ENCODE measurements at places on chromosomes 12 and 14.

DNA sequence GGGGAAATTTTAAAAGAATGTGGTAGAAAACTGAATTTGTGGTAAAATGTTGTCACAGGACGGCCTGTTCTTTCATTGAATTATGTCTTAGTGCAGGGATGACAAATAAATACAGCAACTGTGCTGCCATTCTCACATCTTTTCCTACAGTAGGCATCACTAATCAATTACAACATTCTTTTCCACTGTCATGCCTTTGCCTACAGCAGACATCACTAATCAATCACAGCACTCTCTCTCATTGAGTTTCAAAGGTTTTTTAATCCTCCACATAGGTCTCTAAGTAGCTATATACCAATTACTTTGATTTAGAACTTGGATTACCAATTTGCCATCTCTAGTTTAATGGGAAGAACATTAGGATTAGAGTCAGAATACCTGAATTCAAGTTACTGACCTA is 30.1 kb downstream of the NTF3 start:
- no peak for DNase-seq

- no peak for DNase-seq
Observed at GRCh38 chr12:108615918-108616317, 17.8 kb downstream of the SELPLG start.

- DNase-seq: no peak
Observed at GRCh38 chr14:50363714-50364111, 33.0 kb downstream of the CDKL1 start.

- no peak for DNase-seq
Observed at GRCh38 chr14:102826751-102827675, 49.8 kb downstream of the TRAF3 start.

DNA sequence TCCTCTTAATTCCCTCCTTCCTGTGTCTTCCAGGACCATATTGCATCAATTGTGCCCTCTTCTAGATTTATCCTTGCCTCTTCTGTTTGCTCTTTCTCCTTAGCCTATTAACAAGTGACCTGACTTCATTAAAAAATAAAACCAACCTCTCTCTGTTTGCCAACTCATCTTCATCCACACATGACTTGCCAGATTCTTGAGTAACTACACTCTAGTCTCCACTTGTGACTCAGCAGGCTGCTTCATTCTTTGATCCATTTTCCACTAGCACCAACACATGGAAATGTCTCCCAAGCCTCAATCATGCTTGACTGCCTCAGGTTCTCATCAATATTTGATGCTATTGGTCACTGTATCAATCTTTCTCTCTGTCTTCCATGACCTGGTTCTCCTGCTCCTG is 492.4 kb upstream of the TMPO start:
- no peak for DNase-seq

- no peak for DNase-seq
Observed at GRCh38 chr14:61479746-61480502, 158.5 kb downstream of the PRKCH start.

GRCh38 chr12:99282624-99283023 is 364.9 kb upstream of the GARIN6 start:
- no peak for DNase-seq

GRCh38 chr14:50013198-50013918 is 103.0 kb downstream of the VCPKMT start:
- peak; percentile 92 for DNase-seq

DNA sequence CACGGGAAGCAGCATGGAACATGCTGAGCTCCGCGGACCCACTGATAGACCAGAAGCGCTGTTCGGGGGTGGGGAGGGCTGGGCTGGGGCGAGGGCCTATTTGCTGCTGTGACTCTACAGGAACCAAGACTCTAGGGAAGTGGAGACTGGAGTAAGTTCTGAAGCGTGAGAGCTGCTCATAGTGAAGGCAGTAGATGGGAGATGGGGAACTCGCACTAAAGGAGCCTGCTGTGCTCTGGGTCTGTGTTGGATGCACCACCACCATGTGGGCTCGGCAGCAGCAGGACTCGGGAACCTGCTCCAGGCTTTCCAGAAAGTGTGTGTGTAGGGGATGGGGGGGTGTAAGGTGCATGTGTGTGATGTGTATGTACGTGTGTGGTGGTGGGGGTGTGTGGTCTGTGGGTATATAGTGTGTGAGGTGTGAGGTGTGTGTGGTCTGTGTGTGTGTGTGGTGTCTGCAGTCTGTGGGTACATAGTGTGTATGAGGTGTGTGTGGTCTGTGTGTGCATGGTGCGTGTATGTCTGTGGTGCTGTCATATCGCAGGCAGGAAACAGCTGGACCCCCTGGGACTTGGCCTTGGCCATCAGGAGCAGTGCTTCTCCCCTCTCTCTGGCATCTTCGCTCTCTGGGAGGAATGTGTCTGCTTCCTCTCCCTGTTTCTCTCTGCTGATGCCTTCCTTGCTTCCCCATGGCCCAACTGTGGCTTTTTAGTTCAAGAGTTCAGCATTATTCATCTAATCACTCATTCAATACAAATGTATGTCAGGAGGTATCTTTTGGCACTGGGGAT is 378.9 kb downstream of the FUT8 start:
- DNase-seq: peak; percentile 64

- DNase-seq: no peak
Observed at GRCh38 chr14:101716956-101717662, 44.4 kb upstream of the PPP2R5C start.
